ENCODE measurements at places on chromosomes 12 and 14.

- peak; percentile 9 for DNase-seq
Observed at GRCh38 chr12:66929121-66929520, 250.2 kb upstream of the GRIP1 start.

DNA sequence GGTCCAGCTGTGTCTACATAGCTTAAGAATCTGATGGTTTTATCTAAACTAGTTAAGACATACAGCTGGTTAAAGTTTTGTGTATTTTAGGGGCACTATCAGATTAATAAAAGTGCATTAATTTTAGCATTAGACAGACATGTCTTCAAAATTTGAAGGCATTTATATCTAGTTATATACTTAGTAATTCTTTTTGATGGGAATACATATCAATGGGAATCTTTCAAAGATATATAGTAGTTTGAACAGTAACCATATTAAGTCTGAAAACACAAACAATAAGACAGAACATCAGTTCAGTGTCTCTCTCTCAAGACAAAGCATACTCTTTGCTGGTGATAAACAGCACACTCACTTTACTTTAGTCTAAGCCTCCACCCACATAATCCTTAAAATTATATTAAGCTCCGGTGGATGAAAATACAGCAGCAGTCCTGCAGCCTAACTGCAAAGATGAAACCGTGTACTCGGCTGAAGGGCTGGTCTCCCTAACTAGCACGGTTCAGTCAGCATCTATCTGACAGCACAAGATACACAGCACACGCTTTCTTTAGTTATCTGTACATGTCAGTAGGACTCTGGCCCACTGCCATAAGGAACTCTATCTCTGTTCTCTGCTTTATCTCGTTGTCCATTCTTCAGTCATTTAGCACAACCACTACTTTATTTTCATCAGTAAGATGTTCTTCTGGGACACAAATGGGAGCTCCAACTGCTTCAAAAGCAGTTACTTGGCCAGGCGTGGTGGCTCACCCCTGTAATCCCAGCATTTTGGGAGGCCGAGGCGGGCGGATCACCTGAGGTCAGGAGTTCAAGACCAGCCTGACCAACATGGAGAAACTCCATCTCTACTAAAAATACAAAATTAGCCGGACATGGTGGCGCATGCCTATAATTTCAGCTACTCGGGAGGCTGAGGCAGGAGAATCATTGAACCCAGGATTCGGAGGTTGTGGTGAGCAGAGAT lies 80.5 kb downstream of the MED13L start:
- no peak for DNase-seq

GRCh38 chr14:51805541-51805940 lies 54.9 kb upstream of the GNG2 start:
- no peak for DNase-seq

GRCh38 chr12:94614288-94614721 lies 36.1 kb downstream of the TMCC3 start:
- no peak for DNase-seq

- no peak for DNase-seq
Observed at GRCh38 chr12:20260851-20261250, 107.5 kb upstream of the PDE3A start.

GRCh38 chr12:40171501-40171900 lies 53.3 kb upstream of the LRRK2 start:
- no peak for DNase-seq

- DNase-seq = no peak
Observed at GRCh38 chr12:64714551-64714968, 44.6 kb downstream of the GNS start.

- DNase-seq = no peak
Observed at GRCh38 chr14:57161583-57162234, 107.0 kb downstream of the EXOC5 start.

GRCh38 chr14:99517643-99518381 lies 36.6 kb downstream of the CCNK start:
- no peak for DNase-seq

DNA sequence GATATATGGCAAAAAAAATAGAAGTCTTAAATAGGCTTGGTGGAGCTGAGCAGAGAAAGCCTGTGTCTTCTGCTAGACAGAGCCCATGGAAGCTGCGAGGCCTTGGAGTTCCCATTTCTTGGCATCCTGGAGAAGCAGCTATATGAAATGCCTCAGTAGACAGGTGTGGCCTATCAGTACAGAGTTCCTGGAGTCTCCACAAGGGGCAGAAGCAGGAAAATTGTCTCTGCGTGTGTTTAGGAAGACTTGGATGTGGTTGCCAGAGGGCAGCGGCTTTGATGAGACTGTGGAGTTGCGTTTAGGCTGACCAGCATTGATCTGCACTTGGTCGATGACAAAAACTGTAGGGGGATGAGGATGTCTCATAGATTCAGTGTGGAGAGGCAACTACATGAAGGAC lies 334.5 kb upstream of the SEL1L start:
- no peak for DNase-seq

DNA sequence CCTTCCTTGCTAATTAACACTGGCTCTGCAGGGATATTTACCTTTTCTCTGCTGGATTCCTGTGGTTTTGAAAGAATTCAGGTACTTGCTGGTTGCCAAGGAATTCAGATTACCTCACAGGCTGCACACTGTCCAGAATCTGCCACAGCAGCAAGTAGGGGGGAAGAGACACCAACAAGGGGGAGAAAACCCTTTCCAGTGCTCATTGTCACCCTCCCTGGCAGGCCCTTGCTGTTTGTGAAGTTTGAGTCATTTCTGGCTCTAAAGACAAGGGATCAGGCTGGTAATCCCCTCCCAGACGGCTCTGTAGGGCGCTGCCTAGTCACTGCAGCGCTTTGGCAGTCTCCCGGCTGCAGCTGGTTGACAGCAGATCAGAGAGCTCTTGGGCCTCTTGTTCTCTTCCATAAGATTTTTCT lies 50.8 kb downstream of the TTLL5 start:
- no peak for DNase-seq

GRCh38 chr12:51399891-51400290 lies 8.7 kb upstream of the GALNT6 start:
- DNase-seq = no peak

DNA sequence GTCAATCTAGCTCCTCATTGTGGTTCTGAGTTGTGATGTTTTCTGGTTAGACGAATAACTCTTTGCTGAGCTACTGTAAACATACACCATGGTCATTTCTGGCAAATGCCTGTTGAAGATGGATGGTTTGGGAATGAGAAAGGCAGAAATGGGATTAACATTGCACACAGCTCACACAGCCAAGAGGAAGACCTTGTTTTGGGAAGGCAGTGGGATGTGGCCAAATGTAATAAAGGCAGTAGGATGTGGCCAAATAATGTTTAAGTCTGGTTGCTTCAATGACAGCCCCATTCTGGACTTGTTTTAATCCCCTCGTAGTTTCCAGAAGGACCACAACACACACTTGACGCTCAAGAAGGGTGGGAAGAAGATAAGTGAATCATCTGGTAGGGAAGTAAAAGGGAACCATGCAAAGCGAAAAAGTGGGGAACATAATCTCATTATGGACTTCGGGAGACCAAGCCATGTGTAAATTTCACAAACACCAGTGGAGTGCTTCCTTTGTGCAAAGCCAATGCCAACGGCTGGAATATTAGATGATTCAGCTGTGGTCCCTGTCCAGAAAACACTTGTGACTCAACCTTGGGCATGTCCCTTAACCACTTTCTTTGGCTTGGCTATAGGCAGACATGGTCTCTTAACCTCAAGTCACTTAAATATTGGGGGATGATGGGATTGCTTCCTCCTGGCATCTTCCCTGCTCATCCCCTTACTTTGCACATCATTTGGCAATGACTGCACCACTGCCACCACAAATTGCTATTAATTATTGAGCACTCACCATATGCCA lies 284.4 kb upstream of the CRY1 start:
- no peak for DNase-seq

DNA sequence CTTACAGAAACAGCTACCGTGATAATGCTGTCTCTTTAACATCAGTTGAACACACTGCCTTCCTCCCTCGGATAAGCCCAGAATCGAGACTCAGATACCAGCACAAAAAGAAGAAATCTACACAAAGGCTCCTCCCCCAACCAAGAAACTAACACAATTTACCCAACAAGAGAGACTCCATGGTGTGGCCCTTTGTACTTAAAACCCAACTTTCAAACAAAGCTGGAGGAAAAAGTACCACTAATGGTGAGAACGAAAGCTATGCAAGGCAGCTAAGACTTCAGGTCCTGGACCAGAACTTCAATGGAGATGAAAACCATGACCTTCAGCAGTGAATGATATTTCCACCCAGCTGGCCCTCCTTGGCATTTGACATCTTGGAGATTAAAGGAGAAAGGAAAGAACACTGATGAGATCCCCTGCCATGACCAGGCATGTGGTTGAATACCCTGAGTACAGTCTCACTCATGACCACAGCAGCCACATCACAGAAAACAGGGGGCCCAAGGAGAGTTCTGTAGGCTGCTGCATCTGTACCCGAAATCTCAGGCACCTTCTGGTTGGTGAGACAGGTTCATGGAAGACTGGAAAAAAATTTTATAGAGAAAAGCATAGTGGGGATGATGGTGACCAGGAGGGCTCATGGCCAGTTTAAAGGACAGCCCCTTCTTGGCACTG lies 36.7 kb downstream of the RBM19 start:
- DNase-seq = no peak

GRCh38 chr14:85195872-85196477 lies 334.0 kb upstream of the FLRT2 start:
- DNase-seq = no peak

DNA sequence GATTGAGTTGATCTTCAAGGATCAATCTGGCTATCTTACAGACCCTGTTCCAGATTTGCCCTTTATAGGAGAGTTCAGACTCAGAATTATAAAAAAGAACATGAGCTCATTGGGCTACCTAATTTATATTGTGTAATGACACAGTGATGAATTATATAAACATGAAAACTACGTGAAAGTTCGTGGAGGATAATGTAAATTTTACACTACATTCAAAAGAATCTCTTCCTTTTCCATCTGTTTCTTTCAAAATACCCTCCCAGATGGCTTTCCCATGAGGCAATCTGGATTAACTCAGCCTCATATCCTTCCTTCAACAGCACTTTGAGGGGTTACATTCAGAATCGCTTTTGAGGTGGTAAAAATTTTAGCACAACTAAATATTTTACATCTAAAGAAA lies 129.3 kb downstream of the HMGA2 start:
- DNase-seq = no peak

GRCh38 chr12:42442888-42443287 lies 116.9 kb downstream of the PPHLN1 start:
- DNase-seq = no peak

DNA sequence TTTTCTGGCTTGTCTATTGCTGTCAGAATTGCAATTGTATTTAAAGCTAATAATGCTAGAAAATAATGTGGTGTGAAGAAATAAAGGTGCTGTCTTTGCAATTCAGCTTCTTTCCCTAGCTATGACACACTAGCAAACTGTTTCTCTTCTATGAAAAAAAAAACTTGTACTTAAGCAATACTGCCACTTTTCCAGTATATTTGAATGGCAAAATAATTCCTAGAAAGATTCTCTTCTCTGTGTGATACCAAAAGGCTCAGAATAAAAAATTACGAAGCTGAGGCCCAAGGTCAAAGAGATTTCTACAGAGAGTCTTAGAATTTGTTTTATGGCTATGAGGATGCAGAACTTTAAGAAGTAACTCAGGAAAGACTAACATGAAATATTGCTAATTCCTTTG lies 235.5 kb downstream of the ADAMTS20 start:
- DNase-seq = no peak

- no peak for DNase-seq
Observed at GRCh38 chr14:81834308-81834707, 300.7 kb upstream of the SEL1L start.

- DNase-seq = no peak
Observed at GRCh38 chr14:71497645-71498086, 434.6 kb upstream of the RGS6 start.

DNA sequence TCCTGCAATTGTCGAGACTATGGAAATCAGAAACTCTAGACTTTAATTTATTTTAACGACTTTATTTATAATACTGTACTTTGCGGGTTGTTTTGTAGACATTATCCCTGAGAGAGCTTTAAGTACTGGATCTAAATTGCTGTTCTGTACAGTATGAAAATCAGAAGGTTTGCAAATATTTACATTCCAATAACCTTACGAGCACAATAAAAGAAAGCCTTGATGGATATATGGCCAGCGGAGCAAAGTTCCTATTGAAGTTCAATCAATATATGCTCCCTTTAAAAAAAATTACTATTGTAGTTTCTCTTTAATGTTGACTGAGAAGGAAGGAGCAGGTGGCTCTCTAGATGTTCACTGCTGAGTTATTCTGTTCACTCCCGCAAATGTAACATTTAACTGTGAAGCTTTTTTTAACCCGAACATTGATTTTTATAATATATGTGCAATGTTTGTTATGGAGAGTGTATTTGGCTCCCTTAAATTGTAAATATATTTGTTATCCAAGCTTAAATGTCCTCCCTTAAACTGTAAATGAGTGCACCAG lies 235.3 kb downstream of the PLCZ1 start:
- no peak for DNase-seq

DNA sequence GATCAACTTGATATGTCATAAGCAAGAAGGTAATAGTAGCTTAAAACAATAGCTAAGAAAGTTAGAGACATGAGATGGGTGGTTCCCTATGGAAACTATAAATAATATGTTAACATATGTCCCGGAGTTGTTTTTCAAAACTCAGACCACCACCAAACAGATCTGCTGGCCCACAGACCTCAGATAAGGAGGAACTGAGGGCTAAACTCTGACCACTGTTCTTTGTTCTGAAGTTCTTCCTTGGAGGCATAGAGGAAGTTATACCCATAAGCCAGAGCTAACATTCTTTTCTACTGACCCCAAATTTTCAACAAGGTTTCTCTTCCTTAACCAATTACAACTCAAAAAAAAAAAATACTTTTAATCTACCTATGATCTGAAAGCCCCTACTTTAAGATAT lies 156.1 kb upstream of the FSCB start:
- DNase-seq = no peak

DNA sequence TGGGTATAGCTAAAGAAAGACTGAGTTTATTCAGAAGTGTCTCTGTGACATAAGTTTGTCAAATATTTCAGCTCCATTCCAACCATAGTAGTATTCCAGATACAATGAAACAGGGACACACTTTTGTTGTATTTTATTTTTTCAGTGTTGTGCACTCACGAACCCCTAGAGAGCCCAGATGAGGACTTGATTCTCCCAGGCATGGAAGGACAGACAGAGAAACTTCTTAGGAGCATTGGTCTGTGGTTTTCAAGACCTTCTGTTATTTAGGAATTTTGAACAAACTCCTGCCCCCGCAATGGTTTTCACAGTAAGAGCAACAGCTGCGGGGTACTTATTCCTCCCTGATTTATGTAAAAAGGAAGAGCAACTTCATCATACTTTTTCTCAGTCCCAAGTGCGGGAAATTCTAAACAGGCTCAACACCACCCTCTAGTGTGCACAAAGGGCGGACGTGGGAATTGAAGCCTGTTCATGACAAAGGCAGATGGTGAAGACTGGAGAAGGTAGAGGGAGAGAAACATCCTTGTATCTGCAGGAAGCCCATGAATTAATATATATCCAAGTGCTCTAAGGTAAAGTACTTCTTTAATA lies 147.6 kb downstream of the PAH start:
- no peak for DNase-seq
